ENCODE measurements at places on chromosomes 7 and 10.

GRCh38 chr7:85469446-85470010, 282.7 kb upstream of the SEMA3D start:
- no peak overlapping the region for H3K4me3 ChIP-seq
- no peak for DNase-seq
- H3K27me3 ChIP-seq: no peaks in the 10 kb centered on the region
- no peak overlapping the region for H3K27ac ChIP-seq
- H3K36me3 ChIP-seq: no peaks in the 10 kb centered on the region

- no peak overlapping the region for H3K4me3 ChIP-seq
- H3K27me3 ChIP-seq: peaks cover 47% of the 10 kb centered on the region
- no peak for DNase-seq
- H3K4me1 ChIP-seq: peaks cover 8% of the 10 kb centered on the region
These were observed 9.2 kb upstream of the SLC18A3 start for GRCh38 chr10:49600781-49601400.

- H3K4me1 ChIP-seq: no peaks in the 10 kb centered on the region
- no peak overlapping the region for H3K27ac ChIP-seq
- DNase-seq: no peak
- H3K27me3 ChIP-seq: no peaks in the 10 kb centered on the region
- no peak overlapping the region for H3K4me3 ChIP-seq
- H3K36me3 ChIP-seq: no peaks in the 10 kb centered on the region
These were observed 6.3 kb downstream of the COL28A1 start for GRCh38 chr7:7529328-7529727.

- peaks cover 17% of the 10 kb centered on the region for H3K36me3 ChIP-seq
- no peak for DNase-seq
- no peak overlapping the region for H3K4me3 ChIP-seq
- H3K4me1 ChIP-seq: 0 out of 2 replicates have a peak, but pooled peaks cover 6% of the 10 kb centered on the region
- H3K27ac ChIP-seq: no peak overlapping the region
These were observed 15.6 kb upstream of the ADO start for GRCh38 chr10:62788861-62789467.

DNA sequence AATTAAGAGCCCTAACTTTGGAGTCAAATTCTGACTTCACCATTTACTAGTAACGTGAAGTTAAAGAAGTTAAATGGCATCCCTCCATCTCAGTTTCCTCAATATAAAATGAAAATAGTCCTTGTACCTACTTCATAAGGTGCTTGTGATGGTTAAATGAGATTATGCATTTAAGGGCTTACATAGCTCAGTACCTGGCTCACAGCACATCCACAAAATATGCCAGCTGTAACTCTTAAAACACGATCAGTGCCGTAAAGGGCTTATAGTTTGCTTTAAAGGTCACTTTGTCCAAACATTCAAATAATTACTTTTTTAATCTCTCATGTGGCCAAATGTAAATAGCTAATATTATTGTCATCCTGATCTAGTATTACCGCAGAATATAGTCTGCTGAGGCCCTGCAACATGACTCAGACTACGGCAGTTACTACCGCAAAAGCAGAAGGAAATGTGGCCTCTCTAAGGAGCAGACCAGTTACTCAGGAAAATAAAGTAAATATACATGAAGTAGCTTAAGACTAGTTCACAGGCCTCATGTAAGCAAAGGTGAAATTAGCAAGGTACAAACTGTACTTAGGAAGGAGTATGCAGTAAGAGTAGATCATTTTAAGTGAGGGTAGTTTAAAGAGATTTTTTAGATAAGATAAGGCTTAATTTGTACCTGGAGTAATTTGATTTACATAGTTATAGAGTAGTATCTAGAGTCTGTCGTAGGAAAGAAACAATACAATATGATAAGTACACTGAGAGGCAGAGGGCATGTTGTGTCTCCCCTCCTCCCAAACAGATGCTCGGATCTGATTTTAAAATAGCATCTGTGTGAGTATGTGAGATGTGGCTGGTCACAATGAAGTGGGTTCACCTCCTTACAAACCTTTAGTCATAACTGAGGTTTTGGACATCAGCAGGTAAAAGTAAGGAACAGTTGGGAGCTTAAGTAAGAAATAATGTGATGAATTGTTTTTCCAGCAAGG, 13.1 kb downstream of the CASP2 start:
- H3K36me3 ChIP-seq: peaks cover 87% of the 10 kb centered on the region
- H3K27ac ChIP-seq: no peak overlapping the region
- no peak for DNase-seq
- no peak overlapping the region for H3K4me3 ChIP-seq
- no peaks in the 10 kb centered on the region for H3K4me1 ChIP-seq

DNA sequence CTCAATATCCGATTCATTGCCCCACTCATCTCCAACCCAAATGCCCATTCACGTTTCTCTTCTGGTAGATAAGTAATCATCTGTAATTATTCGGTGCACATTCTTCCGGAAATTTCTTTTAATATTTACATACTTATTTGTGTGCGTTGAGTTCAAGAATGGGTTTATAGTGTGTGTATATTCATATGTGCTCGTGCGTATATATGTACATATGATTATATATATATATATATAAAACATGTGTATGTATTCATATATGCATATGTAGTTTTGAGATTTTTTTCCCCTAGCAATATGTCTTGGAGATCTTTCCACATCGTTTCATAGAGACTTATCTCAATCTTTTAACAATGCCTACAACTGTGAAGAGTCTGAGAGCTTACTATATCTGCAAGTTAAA, 118.2 kb downstream of the MDFIC start:
- H3K4me3 ChIP-seq: no peak overlapping the region
- H3K27ac ChIP-seq: no peak overlapping the region
- H3K36me3 ChIP-seq: no peaks in the 10 kb centered on the region

DNA sequence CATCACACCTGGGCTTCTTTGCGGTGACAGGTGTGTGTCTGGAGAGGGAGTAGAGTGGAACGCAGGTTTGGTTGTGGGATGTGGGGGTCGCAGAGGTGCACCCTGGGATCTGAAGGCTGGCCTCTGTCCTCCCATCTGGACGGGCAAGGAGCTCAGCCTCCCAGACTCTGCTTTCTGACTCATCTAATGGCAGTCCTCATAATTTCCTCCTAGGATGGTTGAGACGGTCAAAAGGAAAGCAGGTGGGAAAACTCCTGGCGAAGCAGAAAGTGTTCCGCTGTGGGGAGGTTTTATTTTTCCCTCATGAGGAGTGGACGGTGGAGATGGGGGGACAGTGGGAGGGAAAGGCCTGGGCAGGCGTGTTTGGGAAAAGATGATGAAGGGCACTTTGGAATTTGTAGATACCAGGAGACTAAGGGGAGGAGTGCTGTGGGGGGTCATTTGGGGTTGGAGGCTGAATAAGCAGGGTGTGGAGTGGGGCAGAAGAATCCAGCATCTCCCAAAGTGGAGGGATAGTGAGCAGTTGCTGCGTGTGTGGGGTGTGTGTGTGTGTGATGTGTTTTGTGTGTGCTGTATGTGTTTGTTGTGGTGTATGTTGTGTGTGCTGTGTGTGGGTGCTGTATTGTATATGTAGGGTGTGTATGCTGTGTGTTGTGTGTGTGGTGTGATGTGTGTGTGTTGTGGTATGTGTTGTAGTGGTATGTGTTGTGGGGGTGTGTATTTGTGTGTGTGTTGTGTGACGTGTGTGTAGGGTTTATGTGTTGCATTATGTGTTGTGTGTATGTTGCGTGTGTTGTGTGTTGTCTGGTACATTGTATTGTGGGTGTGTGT, 97.2 kb upstream of the PODXL start:
- H3K27ac ChIP-seq: peak overlapping the region; percentile 69
- DNase-seq: no peak
- H3K4me1 ChIP-seq: peaks cover 57% of the 10 kb centered on the region
- H3K27me3 ChIP-seq: peaks cover 8% of the 10 kb centered on the region
- no peaks in the 10 kb centered on the region for H3K36me3 ChIP-seq

DNA sequence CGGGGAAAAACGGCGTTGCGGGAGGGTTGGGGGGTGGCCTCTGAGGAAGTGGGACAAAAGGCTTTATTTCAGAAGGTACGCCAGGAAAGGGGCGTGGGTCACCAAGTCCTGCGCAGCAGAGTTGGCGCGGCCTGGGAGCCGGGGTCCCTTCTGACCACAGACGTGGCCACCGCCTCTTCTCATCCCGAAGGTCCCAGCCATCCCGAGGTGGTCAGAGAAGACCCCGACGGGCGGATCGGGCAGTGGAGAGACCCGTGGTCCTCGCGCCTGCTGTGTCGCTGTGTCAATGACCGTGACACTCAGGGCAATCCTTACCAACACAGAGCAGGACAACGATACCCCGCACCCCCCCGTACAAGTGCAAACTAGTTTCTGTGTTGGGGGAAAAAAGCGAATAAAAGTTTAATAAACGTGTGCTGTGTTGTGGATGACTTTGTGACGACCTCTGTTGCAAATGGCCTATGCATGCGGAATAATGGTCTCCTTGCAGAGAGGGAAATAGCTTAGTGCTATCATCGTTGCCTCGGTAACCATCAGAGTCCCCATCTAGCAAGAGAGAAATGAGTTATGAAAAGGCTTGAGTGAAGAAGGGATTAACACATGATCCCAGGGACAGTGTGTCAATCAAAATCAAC, 19.4 kb upstream of the GATA3 start:
- DNase-seq: no peak
- H3K36me3 ChIP-seq: no peaks in the 10 kb centered on the region
- H3K4me1 ChIP-seq: peaks cover 38% of the 10 kb centered on the region
- peaks cover 96% of the 10 kb centered on the region for H3K27me3 ChIP-seq
- no peak overlapping the region for H3K27ac ChIP-seq

- H3K4me1 ChIP-seq: peaks cover 49% of the 10 kb centered on the region
- DNase-seq: no peak
- peaks cover 5% of the 10 kb centered on the region for H3K36me3 ChIP-seq
- H3K4me3 ChIP-seq: peak within 1 kb of the TSS; percentile 59
- peak within 1 kb of the TSS; percentile 99 for H3K27ac ChIP-seq
These were observed at the start of gene USP54 for GRCh38 chr10:73590881-73591799. TSS of gene USP54 (minus strand) at chr10:73591342. CDS start at chr10:73575658, 15,684 bp downstream.

GRCh38 chr10:130867446-130868194, 443.9 kb downstream of the TCERG1L start:
- no peak overlapping the region for H3K4me3 ChIP-seq
- no peaks in the 10 kb centered on the region for H3K4me1 ChIP-seq
- DNase-seq: no peak
- peaks cover 67% of the 10 kb centered on the region for H3K36me3 ChIP-seq
- no peak overlapping the region for H3K27ac ChIP-seq

DNA sequence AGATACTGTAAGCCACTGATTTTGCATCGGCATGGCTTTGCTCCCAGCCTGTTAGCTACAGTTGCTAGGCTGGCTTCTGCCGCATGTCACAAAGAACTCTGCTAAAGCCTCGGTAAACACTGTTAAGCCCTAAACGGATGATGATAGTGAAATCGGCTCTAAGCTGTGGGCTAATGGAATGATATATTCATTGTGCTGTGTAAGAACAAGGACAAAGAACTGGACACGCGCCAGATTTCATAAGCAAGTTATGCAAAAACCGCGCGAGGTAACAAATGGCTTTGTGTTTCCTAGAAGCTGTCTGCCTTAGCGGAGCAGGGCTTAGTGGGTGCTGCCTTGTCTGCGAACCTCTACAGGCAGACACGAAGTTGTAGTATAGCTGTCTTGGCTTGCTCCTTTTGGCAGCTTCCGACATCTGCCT, 331.3 kb upstream of the COBL start:
- DNase-seq: no peak
- H3K27me3 ChIP-seq: no peaks in the 10 kb centered on the region
- no peak overlapping the region for H3K27ac ChIP-seq

GRCh38 chr10:70714245-70714644, 41.9 kb downstream of the ADAMTS14 start:
- DNase-seq: no peak
- H3K27ac ChIP-seq: no peak overlapping the region
- no peak overlapping the region for H3K4me3 ChIP-seq
- H3K4me1 ChIP-seq: peaks cover 18% of the 10 kb centered on the region
- H3K27me3 ChIP-seq: no peaks in the 10 kb centered on the region
- no peaks in the 10 kb centered on the region for H3K36me3 ChIP-seq

DNA sequence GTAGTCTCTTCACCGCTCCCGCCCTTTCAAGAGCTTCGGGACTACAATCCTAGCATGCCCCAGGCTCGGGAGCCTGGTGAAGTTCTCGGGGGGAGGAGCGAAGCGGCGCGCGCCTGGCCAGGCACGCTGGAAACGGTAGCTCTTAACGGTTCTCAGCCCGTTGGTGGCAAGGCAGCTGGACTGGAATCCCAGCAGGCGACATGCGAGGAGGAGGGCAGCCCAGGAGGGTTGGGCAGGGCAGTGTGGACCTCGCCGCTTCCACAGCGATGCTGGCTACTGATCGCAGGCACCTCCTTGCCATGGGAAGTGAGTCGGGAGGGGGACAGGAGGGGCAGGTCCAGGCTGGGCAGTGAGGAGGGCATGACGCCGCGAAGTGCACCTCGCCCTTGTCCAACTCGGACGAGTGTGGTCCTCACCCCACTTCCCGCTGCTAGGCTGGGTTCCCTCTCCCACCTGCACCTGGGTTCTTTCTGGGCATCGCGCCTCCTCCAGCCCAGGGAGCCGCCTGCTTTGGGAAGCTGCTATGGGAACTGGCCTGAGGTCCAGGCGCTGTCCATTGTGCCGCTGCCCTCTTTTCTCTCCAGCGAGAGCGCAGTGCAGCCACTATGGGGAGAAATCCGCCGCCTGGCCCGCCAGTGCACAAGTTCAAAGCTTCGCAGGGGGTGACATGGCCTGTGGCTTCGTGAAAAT, 367.8 kb upstream of the NUPR2 start:
- peaks cover 19% of the 10 kb centered on the region for H3K27me3 ChIP-seq
- DNase-seq: no peak
- H3K4me1 ChIP-seq: no peaks in the 10 kb centered on the region
- H3K4me3 ChIP-seq: no peak overlapping the region
- no peak overlapping the region for H3K27ac ChIP-seq

DNA sequence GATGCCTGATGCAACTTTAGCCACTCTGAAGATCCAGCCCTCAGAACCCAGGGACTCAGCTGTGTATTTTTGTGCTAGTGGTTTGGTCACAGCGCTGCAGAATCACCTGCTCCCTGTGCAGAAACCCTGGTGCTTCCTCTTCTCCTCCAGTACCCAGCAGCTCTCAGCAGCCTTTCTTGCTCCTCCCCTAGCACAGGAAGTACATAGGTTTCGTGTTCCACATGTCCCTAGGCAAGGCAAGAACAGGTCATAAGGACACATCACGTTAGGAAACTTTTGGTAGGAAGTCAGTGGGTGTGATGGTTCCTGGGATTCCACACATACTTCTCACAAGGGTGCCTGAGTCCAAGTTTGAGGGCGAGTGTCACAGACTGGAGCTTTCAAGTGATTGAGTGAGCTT, 167.9 kb upstream of the PRSS1 start:
- H3K4me1 ChIP-seq: peaks cover 14% of the 10 kb centered on the region
- H3K27ac ChIP-seq: no peak overlapping the region
- H3K27me3 ChIP-seq: no peaks in the 10 kb centered on the region
- no peak for DNase-seq

Data from WTC11 (cell line).